CD4-positive, alpha-beta T cell (primary cell): ENCODE measurements at places on chromosomes 7 and 10.

GRCh38 chr10:98246911-98247805 lies 20.8 kb downstream of the LOXL4 start:
- DNase-seq, result no peak

DNA sequence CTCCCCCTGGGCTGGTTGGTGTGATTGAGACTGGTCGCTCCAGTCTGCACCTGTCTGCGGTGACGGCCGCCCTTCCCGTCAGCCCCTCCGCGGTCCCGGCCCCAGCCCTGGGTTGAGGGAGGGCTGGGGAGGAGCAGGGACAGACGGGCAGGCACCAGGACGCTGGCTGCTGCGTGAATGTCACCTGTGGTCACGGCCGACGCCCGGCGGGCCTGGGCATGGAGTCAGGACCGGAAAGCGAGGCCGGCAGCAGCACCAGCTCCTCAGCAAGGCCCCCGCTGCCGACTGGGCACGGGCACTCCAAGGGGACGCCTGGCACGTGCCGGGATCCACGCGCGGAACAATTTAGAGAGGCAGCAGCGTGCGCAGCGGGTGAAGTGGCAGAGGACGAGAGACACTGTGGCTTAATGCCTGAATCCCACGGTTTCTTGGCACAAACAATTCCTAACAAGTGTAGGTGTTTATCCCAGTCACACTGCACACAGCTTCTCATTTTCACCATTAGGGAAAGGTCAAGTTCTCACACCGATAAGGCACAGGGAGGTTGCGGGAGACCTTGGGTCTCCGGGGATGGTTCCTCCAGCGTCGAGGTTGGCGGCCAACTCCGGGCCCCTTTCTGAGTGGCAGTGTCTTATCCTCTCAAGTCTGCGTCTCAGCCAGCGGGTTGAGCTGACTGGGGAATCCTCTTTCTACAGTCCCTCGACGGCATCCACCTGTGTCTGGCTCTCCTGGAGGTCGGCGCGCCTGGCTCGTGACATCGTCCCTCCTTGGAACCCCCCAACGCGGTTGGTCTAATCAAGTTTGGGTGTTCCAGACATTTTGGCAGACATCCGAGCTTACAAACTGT lies 66.4 kb upstream of the ADGRA1 start:
- no peak for DNase-seq

DNA sequence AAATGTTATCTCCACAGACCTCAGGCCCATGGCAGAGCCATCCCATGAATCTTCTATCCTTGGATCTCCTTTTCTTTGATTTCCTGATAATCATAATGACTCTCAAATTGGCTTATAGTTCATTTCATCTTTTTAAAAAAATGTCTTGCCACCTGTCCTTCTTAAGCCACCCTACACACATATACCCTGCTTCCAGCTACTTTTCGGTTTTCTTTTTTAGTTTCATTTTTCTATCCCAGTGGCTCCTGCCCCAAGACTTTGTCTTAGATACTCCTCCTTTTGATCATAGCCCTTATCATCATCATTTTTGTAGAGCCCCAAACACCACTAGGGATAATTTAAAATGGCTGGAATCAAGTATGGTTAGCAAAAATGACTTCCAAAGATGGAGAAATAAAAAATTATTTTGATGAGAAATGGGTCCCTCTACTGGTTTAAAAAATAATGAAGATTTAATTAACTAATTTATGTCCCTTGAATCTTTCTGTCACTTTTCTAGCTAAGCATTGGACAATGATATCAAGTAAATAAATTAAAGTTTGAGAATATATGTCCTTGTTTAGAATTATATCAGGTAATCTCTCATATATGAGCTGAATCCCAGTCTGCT lies 277.3 kb upstream of the SEMA3D start:
- DNase-seq, result no peak

DNA sequence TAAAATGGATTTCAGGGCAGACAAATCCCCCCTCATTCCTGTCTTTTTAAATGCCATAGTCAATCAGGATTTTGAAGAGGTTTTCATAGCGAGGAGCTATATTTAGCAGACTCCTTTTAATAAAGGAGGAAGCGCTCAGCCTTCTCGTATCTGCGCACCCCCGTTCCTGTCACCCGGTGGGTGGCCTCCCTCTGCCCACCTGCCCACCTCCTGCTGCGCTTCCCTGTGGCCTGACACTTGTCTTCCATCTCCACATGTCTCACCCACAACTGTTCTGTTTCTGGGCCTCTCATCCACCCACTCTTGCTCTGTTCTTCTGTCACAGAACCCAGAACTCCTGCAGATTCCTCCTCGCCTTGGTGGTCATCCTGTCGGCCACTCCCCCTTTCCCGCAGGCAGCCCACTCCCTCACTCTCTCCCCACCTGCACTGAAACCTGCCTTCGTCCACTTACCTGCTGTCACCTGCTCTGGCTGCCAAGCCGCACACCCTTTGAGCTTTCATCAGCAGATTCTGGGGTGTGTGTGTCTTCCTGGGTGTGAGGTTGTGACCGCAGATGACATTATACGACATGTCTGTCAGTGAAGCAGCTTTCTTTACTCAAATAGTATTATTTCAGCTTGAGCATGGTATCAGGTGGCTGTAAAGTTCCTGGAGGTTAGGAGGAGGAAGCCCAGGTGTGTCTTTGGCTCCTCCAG lies 163.5 kb upstream of the AGK start:
- DNase-seq, result no peak

DNA sequence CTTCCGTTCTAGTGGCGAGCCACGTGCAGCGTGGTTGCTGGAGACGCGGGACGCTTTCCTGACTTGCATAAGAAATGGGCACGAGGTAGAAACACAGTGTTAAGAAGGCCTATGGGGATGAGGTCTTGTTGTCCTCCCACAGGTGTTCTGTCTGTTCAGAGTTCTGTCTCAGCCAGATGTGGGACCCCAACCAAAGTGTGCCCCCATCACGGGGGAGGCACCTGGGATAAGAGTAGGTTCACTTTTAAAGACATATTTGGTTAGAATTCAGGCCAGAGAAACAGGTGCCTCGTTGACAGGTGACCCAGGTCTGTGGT lies 56.0 kb upstream of the PITRM1 start:
- DNase-seq, result no peak

GRCh38 chr10:33189363-33189762 lies 145.1 kb downstream of the NRP1 start:
- DNase-seq, result no peak

DNA sequence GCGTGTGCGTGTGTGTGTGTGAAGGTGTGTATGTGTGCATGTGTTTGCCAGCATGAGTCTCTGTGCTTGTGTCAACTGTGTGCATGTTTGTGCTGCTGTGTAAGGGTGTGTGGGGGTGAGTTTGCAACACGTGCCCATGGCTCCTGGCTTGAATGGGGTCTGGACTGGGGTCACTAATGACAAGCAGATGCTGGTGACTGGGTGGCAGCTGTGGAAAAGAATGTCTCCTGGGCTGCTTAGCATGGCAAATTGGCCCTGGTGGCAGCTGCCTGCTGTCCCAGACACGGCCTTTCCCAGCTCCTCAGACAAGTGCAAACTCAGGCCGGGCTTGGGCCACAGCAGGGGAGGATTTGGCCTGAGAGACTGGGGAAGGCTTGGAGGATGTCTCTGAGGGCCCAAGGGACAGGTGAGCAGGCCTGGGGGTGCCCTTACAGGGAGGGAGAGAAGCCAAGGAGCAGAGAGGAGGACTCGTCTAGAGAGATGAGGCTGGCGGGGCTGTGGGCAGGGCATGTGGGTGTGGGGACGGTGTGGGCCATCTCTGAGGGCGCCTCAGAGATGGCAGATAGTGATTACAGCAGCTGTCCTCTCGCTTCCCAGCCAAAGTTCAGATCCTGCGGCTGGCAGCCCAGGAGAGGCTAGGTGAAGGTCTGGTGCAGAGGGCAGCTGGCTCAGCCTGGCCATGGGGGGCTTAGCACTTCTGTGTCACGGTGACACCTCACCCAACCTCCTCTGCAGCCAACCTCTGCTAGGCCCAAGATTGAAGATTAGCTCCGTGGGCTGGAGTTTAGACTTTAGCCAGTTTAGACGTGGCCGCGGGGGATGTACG lies 1.5 kb downstream of the AQP1 start:
- DNase-seq, result no peak

DNA sequence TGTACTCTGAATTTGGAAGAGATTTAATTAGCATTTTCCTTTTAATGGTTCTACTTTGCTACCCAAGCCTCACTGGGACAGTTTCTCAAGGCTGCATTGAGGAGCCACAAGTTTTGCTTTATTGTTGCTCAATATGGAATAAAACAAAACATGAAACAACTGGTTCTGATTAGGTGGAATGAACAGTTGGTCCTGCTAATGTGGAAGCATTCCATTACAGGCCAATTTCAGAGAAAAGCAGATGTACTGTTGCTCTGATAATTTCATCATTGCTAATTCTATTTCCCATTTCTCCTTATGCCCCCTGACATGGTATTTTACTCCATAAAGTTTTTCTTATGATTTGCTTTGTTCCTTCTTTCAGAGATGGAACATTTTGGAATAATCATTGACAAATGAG lies 66.0 kb upstream of the PAPSS2 start:
- DNase-seq, result no peak

DNA sequence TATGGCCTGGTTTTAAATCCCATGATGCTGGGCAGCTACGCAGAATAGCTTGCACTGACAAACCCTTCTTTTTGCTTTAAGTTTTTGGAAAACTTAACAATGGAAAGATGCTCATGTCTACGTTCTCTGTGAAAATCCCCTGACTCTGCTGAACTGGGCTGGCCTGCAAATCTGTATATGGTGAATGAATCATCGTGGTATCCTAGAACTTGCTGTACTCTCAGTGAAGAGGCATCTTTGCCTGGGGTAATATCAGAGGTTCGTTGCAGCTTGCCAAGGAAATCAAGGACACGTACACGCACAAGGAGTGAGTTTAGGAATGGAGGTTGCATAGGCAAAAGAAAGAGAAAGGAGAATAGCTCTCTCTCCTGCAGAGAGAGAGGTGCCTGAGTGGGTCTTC lies 382.0 kb upstream of the ADARB2 start:
- no peak for DNase-seq

GRCh38 chr7:8481096-8481495 lies 47.7 kb downstream of the NXPH1 start:
- DNase-seq, result no peak

DNA sequence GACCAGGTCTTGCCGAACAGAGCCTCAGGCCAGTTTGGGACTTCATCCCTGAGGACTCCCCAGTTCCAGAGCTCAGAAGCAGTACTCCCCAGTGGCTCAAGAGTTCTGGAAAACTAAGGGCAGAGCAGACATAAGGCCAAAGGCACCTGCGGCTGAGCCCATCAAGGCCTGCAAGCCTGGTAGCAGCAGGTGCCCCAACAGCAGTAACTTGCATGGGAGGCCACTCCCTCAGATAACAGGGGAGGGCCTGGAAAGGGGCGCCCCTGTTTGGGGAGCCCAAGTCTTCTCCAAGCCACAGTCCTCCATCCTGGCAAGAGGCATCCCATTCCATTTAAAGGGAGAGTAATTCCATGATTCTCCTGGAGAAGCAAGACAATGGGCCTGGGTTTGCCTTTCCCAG lies 13.0 kb downstream of the POLL start:
- DNase-seq, result no peak

GRCh38 chr7:152527610-152528032 lies 91.8 kb upstream of the KMT2C start:
- no peak for DNase-seq

GRCh38 chr10:64369885-64370773 lies 848.9 kb downstream of the REEP3 start:
- no peak for DNase-seq

DNA sequence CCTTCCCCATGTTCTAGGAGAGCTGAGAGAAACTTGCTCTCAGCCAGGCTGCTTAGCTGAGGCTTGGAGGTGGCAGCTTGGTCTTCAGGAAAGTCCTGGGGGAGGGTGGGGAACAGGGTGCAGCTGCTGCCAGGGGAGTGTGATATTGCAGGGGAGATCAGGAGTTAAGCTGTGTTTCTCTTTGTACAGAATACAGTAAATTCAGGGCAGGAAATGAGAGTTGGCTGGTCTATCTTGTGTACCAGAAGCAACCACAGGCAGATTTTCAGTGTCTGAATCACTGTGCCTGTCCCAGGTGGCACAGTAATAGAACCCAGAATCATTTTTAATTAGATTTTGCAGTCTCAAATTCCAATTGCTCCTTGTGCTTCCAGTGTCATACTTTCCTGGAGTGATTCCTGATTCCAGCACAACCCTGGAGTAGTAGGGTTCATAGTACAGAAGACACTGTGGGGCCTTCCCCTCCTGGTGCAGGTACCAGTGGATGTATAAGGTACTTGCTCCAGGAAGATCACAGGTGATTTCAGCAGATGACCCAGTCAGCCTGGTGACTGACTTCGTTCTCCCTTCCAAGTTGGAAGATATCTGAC lies 94.0 kb upstream of the TARP start:
- no peak for DNase-seq

- no peak for DNase-seq
Measured at GRCh38 chr7:14590206-14590605, 312.3 kb downstream of the DGKB start.

DNA sequence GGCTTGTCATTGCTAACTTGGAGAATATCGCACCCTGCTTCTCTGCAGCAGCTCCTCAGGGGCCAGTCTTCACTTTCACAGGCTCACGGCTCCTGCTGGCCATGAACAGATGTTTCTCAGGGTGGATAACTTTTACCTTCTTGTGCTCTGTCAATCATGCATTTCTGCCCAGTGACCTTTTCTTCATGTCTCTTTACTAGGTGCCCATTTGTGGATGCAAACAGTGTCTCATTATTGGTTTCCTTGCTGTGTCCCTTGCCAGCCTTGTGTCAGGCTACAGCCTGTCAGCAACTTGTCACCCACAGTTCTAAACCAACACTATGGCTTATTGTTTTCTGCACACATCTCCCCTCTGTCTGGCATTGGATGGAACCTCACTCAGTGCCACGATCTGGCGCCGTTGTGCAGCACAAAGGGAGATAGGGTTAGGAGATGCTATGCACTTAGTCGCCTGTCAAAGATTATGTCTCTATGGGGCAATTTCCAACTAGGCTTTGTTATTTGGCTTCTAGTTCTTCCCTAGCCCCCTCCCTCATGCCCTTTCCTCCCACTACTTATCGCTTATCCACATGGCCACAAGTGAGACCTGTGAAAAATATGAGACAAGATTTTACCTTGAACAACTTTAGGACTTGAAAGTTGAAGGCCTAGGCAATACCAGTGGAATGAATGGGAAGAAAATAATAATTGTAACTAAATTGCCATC lies 45.7 kb upstream of the NXPH1 start:
- DNase-seq, result no peak

- peak; percentile 35 for DNase-seq
Measured at GRCh38 chr7:1531263-1531978, 919 bp downstream of the MAFK start.
